ENCODE measurements at places on chromosomes 16 and 17. TPM values are rescaled to one million over a fixed set of nuclear protein-coding genes. Genes with fewer than 3 reads are reported as not detected.

The SLC16A11 gene
- 0.47 TPM for total RNA-seq

The ENPP7 gene
- not detected for total RNA-seq

The CDH5 gene
- 31.8 TPM for total RNA-seq

The TM4SF5 gene
- not detected for total RNA-seq

The GLTPD2 gene
- total RNA-seq, result not detected

The SSTR5 gene
- not detected for total RNA-seq

The KRTAP1-5 gene
- total RNA-seq, result not detected

The PPM1E gene
- not detected for total RNA-seq

The GRAP gene
- 2.6 TPM for total RNA-seq

The PRSS36 gene
- total RNA-seq, result 8.8 TPM

The CYB5D1 gene
- 9.6 TPM for total RNA-seq

The DNAH2 gene
- total RNA-seq, result 0.36 TPM

The SRRM2 gene
- total RNA-seq, result 407 TPM

The ITGB3 gene
- 17.3 TPM for total RNA-seq

The NOG gene
- total RNA-seq, result 0.72 TPM

The GAS2L2 gene
- total RNA-seq, result 0.82 TPM

The CACNG1 gene
- not detected for total RNA-seq

The CDH3 gene
- total RNA-seq, result not detected

The PLEKHH3 gene
- total RNA-seq, result 29.6 TPM

GRCh38 chr17:18027280-18027679 is 11.7 kb downstream of the ATPAF2 start:
- DNase-seq, result no peak

DNA sequence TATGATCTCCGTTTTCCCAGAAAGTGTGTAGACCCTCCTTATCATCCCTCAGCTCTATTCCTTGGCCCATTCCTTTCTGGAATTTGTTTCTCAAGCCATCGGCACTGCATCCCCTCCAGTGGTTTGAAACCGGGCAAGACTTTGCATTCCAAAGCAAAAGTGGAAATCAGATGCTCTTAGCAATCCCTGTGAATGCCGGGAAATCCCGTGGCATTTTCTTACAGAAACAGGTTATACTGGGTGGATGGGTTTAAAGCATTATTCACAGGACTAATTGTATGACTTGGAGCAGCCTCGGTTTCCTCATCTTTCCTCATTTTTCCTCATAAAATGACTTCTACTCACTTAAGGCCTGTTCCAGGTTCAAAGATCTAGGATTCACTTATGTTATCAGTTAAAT is 52.0 kb downstream of the MAP2K6 start:
- no peak for DNase-seq

DNA sequence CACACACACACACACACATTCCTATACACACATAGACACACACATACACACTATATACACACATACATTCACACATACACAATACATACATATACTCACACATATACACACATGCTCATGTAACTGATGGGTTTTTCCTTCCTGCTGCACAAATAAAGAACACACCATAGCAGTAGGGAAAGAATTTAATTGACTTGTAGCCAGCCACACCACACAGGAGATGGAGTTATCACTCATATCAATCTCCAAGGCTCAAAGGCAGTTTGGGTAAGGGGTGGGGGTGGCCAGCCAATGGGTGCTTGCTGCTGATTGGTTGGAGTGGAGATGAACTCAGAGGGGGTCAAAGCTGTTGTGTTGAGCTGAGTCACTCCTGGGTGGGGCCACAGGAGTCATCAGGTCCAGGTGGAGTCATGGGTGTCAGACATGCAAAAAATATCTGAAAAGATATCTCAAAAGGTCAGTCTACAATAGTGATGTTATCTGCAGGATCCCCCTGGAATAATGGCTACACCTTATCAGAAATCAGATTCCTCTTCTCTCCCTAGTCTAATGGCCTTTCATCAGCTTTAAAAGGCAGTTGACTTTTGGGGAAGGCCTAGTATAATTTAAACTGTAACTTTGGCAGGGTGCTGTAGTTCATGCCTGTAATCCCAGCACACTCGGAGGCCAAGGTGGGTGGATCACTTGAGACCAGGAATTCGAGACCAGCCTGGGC is 46.1 kb downstream of the WSB1 start:
- DNase-seq, result no peak

DNA sequence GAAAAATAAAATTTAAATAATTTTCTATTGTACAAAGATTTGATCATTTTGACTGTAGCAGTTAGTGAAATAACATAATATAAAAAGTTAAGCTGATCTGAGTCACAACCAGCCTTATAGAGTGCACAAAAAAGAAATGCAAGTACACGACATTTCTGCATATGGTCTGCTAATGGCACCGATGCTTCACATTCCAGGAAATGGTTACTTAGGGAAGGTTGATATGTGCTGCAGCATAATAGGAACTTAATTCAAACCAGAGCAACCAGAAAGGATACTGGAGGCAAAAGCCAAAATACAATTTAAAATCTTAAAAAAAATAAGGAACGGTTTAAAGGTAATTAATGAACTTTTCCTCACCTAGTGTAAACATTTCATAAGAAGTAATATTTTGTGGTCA is 10.0 kb upstream of the CFDP1 start:
- no peak for DNase-seq

GRCh38 chr16:23857256-23857880 is 21.6 kb downstream of the PRKCB start:
- DNase-seq, result no peak

- DNase-seq, result no peak
Observed at GRCh38 chr17:51006601-51007000, 114.1 kb downstream of the SPAG9 start.

- DNase-seq, result no peak
Observed at GRCh38 chr17:64783556-64784352, 121.6 kb upstream of the SMURF2 start.

- no peak for DNase-seq
Observed at GRCh38 chr17:8894202-8894671, 26.8 kb upstream of the PIK3R6 start.

DNA sequence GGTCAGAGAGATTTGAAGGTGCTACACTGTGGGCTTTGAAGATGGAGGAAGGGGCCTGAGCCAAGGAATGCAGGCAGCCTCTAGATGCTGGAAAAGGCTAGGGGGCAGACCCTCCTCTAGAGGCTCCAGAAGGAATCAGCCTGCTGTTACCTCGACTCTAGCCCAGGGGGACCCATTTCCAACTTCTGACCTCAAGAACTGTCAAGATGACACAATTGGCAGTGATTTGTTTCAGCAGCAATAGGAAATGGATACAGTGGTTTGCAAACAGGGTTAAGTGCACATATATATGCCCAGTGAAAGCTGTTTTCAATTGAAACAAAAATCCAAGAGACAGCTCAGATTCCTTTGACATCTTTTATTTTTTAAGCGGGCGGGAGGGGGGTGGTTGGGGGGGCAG is 3.7 kb upstream of the ZDHHC1 start:
- no peak for DNase-seq

- DNase-seq, result no peak
Observed at GRCh38 chr17:7782240-7782639, 51.8 kb upstream of the KDM6B start.

GRCh38 chr17:14361945-14362508 is 61.1 kb downstream of the HS3ST3B1 start:
- DNase-seq, result no peak

GRCh38 chr17:29615048-29615385 is 7.7 kb downstream of the CORO6 start:
- DNase-seq, result no peak

- DNase-seq, result no peak
Observed at GRCh38 chr16:72566174-72566573, 394.2 kb upstream of the PMFBP1 start.

DNA sequence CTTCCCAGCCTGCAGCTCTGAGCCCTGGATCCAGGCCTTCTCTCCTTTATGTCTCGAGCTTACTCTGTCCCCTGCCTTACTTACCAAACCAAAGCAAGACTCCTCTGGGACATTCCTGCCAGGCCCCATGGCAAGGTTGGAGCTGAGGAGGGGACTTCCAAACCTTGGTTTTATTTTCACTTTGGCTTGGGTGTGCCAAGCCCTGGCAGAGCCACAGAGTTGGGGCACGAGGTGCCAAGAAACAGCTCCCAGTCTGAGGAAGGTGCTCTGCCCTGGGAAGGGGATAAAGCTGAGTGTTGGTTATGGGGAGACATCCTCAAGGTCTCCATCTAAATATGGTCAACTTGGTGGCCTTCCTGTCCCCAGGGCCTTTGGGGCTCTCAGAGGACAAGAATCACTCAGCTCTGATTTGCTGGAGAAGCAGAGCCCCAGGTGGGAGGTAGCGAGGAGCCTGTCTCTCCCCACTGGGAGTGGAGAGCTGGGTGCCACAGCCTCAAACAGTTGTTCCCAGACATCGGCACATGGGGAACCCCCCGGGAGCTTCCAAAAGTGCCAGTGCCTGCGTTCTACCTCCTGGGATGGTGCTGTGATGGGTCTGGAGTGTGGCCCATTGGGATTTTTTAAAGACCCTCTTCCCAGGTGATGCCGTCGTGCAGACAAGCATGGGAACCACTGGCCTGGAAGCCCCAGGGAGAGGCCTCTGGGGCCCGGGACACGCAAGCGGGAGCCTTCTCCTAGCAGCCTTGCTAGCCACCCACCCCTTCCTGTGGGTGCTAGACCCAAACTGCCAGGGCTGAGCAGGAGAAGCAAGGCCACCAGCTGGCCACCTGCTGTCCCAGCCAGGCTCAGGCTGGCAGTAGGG is 10.3 kb downstream of the NLRC5 start:
- DNase-seq, result no peak

GRCh38 chr16:48235556-48236136 is 8.5 kb upstream of the LONP2 start:
- no peak for DNase-seq

DNA sequence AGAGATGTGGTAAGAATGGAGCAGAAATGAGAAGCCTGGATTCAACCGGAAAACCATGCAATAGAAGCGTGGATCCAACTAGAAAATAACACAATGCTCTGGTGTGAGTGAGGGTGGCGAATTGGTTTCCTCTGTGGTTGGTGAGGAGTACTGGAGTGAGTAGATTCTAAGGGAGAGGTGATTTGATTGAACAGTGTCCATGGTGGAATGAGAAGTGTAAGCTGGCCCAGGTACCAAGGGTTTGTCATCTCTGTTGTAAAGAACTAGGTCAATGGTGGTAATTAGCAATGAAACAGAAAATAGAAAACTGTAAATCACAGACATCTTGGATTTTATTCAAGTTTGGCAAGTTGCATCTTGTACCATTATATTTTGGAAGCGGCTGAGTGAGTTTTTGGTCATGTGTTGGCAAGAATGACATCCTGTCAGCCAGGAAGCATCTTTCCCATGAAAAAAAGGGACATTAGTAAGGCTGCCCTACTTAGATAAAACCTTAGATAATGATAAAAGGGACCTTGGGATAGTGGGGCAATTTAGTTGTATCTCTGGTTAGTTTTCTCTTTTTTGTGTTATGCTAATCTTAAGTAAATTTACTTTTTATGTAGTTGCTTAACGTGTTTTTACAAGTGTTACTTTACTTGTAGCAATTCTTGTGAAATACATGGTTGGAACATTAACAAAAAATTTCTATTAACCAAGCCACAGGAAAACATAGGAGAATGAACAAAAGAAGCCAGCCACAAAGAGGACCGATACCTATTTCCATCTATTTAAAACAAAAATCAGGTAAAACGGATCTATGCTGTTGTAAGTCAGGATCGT is 20.9 kb downstream of the HSD17B2 start:
- DNase-seq, result no peak

- no peak for DNase-seq
Observed at GRCh38 chr17:76153640-76154039, 12.6 kb upstream of the FOXJ1 start.

- DNase-seq, result no peak
Observed at GRCh38 chr16:68434624-68435210, 13.6 kb downstream of the SMPD3 start.

DNA sequence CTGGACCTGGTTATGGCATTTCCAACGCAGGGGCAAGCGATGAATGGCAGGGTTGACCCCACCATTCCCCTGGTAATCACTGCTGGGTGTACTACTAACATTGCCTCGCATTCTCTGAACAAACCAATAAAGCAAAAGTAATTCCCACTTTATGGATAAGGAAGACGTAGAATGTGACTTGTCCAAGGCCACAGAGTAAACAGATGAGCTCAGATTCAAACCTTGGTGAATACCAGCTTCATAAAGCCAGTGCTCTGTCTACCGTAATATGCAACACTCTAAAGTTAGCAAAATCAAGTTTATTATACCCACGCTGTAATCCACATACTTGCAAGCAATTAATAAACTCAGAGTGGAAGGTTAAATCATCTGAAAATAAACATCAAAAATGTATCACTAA is 59.6 kb downstream of the ANKFY1 start:
- no peak for DNase-seq

- DNase-seq, result no peak
Observed at GRCh38 chr17:18356624-18357023, 6.7 kb downstream of the SHMT1 start.

GRCh38 chr17:40022961-40023541 is 7.8 kb downstream of the CSF3 start:
- no peak for DNase-seq

GRCh38 chr17:5675625-5676421 is 91.5 kb upstream of the NLRP1 start:
- DNase-seq, result no peak

GRCh38 chr16:57732714-57733113 is 2.9 kb upstream of the KATNB1 start:
- DNase-seq, result no peak

GRCh38 chr17:6303664-6304063 is 131.3 kb downstream of the AIPL1 start:
- no peak for DNase-seq

DNA sequence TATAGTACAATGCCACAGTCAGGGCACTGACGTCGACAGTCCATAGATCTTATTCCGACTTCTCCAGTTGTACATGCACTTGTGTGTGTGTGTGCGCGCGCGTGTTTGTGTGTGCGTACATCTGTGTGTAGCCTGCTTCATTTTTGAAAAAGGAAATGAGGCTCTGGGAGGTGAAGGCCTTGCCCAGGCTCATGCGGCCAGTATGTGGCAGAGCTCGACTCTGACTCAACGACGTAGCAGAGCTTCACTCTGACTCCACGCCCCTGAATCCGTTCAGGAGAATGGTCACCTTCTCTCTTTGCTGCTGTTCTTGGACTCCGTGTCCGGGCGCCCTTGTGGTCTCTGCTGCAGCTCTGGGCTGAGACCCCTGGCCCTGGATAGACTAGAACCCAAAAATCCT is 81.6 kb upstream of the CIBAR2 start:
- DNase-seq, result no peak

- no peak for DNase-seq
Observed at GRCh38 chr17:77736721-77737120, 221.8 kb upstream of the TNRC6C start.

GRCh38 chr17:63928172-63928666 is 3.9 kb downstream of the CD79B start:
- no peak for DNase-seq

DNA sequence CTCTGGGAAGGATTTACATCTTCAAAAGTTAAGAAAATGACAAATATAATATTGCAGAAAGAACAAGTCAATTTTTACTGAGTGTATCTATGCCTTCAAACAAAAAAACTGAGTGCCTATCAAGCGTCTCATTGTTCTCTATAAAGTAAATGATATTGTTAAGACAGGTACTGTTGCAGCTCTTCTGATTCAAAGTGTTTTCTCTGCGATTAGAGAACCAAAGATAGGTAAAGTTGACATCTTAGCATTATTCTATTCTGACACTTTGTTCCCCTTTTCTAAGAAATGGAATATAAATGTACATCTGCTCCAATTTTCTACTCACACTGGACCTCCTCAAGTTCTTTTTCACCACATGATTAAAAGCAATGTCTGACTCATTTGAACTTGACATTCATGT is 1317.7 kb downstream of the CDH11 start:
- DNase-seq, result no peak

- no peak for DNase-seq
Observed at GRCh38 chr16:64782484-64782883, 339.4 kb downstream of the CDH11 start.

GRCh38 chr16:62450291-62450690 is 414.1 kb upstream of the CDH8 start:
- no peak for DNase-seq
